Mammary microvascular endothelial cell (primary cell): ENCODE measurements at places on chromosomes 1 and 21. TPM values are rescaled to one million over a fixed set of nuclear protein-coding genes. Genes with fewer than 3 reads are reported as not detected.

JUN gene
- total RNA-seq: 167 and 169 TPM in 2 replicates

FCRL2 gene
- not detected in 2 replicates for total RNA-seq

COL18A1 gene
- 390 and 404 TPM in 2 replicates for total RNA-seq

MX2 gene
- total RNA-seq: 16.9 and 22.6 TPM in 2 replicates

FCAMR gene
- total RNA-seq: not detected in 2 replicates

ATP1A4 gene
- not detected in 2 replicates for total RNA-seq

SPTA1 gene
- total RNA-seq: under 0.01 and 0.20 TPM in 2 replicates

RAB7B gene
- 0.10 TPM in 1 of 2 replicates, not detected in the other for total RNA-seq

MROH7 gene
- total RNA-seq: 0.07 TPM in 1 of 2 replicates, not detected in the other

LAMC2 gene
- total RNA-seq: 20.5 and 20.6 TPM in 2 replicates

ANKRD35 gene
- total RNA-seq: 1.0 and 1.3 TPM in 2 replicates

EPRS1 gene
- total RNA-seq: 84.2 and 85.5 TPM in 2 replicates

VCAM1 gene
- total RNA-seq: 2.3 and 3.0 TPM in 2 replicates

KRTAP12-2 gene
- not detected in 2 replicates for total RNA-seq

PSMD4 gene
- total RNA-seq: 188 and 200 TPM in 2 replicates

DAB1 gene
- total RNA-seq: not detected in 2 replicates

LCE6A gene
- total RNA-seq: not detected in 2 replicates

PRCC gene
- total RNA-seq: 35.0 and 45.1 TPM in 2 replicates

SH2D1B gene
- 0.05 and 0.20 TPM in 2 replicates for total RNA-seq

WNT4 gene
- total RNA-seq: not detected in 2 replicates

GJA8 gene
- total RNA-seq: not detected in 2 replicates

SPRR2E gene
- total RNA-seq: not detected in 2 replicates

LAPTM5 gene
- 54.0 and 55.9 TPM in 2 replicates for total RNA-seq

RGL1 gene
- 11.8 and 12.3 TPM in 2 replicates for total RNA-seq

EFNA1 gene
- 30.8 and 33.2 TPM in 2 replicates for total RNA-seq
